ENCODE measurements at places on chromosomes 2 and 18.

- DNase-seq, result no peak
These were observed 64.5 kb downstream of the TWIST2 start for GRCh38 chr2:238912228-238912915.

- no peak for DNase-seq
These were observed 44.5 kb downstream of the KCNF1 start for GRCh38 chr2:10956006-10956790.

GRCh38 chr2:121587131-121587530, 56.5 kb downstream of the RNU4ATAC start:
- no peak for DNase-seq

GRCh38 chr2:11708106-11708505, 38.1 kb upstream of the NTSR2 start:
- no peak for DNase-seq

DNA sequence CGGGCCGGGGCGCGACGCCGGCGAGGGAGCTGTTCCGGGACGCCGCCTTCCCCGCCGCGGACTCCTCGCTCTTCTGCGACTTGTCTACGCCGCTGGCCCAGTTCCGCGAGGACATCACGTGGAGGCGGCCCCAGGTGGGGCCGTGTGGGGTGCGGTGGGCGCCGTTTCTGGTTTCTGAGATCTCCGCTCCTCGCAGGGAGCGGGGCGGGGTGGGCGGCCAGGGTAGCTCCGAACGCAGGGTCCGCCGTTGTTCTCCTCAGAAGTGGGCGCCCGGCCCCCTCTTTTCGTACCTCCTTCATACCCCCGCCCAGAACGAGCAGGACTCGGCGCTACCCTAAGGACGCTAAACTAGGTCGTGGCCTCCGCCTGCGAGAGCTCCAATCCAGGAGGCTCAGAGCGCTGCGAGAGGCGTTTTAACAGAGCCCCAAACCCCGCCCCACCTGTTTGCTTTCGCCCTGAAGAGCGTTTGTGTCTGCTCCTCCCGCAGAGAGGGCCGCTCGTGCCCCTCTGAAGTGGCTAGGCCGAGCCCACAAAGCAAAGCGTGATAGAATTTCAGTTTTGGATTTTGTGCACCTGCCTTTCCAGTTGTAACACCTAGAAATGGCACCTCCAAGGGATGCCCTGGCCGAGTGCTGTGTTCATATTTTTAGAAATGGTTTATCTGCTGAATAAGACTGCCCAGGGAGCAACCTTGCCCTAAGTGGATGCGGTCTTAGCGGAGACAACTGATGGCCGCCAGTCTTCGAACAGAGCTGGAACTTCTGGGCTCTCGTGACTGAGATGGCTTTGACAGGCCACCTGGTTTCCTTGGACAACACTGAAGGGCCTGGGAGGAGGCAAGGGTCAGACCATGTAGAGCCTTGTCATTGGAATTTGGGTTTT, 626 bp downstream of the CAPN10 start:
- DNase-seq, result peak; percentile 71

DNA sequence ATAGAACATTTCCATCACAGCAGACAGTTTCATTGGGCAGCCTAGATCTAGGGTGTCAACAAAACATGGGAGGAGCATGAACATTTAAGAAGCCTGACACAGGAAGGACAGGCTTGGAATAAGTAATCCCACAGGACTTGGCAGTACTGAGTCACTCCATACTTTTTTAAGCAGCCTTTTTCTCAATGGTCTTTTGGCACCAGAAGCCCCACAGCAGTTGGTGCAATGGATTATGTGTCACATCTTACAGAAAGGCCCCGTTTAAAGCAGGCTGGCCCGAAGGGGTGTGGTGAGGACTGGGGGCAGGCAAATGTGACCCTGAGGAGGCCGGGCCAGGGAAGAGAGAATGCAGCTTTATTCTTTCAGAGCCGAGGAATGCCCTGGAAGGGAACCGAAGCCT, 26.6 kb downstream of the SPTBN1 start:
- DNase-seq, result no peak

DNA sequence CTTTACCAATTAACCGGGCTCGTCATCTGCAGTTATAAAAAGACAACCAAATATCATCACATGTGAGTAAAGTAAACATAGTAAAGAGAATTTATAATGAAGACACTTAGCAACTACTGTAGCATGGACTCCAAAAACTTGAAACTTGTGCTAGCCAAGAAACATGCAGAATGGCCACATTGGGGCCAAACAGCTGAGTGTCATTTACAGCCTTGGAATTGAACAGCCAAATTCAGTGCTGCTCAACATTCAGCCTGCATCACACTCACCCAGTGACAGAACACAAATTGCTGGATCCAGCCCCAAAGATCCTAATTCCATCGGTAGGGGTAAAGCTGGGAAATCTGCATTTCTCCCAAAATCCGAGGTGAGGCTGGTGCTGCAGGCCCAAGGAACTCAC, 224.8 kb upstream of the GYPC start:
- no peak for DNase-seq

- no peak for DNase-seq
These were observed 259.1 kb downstream of the XIRP2 start for GRCh38 chr2:167147271-167147941.

GRCh38 chr2:216281316-216281715, 91.0 kb downstream of the MARCHF4 start:
- no peak for DNase-seq

Data from stimulated activated effector memory CD8-positive, alpha-beta T cell treated with anti-CD3 and anti-CD28 coated beads, Interleukin-12 subunit alpha, Interleukin-12 subunit beta, amount 100 ng/mL, for 72 hours (primary cell).